HFFc6 (cell line): ENCODE measurements at places on chromosomes 13 and 19. TPM values are rescaled to one million over a fixed set of nuclear protein-coding genes. Genes with fewer than 3 reads are reported as not detected.

CEACAM16 gene
- not detected in 3 replicates for total RNA-seq

FGF22 gene
- 0.13 to 0.18 TPM in 2 of 3 replicates, not detected in the other for total RNA-seq

- DNase-seq, result no peak
Observed at GRCh38 chr13:110518571-110518970, 43.0 kb downstream of the RAB20 start.

DNA sequence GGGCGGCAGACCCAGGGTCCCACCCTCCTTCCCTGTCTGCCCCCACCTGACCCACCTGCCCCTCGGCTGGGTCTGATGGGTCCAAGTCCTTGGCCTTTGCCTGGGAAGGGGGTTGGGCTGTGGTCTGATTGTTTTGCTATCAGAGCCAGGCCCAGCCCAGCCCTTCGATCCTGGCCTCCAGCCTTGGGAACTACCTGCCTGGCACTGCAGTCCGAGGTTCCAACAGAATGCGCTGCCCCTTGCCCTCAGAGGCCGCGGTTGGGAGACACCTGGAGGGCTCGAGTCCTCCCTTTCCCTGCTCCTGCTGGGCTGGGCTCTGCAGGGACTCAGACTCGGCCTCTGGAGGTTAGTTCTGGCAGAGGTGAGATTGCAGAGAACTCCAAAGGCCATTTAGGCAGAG, 1.6 kb downstream of the CCL25 start:
- DNase-seq, result no peak

DNA sequence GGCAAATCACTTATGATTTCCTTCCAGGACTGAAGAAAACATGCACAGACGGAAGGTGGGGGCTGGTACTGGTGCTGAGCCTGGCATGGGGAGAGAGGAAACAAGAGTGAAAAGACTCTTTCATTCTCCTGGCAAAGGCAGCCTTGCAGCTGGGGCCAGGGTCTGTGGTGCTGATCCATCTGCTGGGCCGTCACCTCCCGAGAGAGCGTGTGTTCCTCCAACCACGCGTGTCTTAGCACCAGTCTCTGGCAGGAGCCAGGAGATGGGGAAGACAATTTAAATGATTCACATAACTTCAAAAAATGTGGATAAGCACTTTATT, 23.9 kb upstream of the SPART start:
- DNase-seq, result no peak

DNA sequence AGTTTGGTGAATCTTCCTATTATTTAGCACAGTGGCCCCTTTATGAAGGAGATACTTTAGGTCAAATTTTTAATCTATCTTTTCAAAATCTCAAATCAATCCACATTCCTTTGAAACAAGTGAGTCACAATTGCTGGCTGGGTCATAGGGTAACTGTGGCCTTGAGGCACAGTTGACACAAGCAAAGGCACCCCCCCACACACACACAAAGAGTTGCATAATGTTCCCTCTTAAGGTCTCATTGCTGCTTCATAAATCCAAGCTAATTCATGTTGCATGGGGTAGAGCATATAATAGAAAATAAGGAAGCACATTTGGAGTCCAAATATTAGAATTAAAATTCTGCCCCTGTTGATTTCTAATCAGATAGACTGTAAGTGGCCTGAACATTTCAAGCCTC, 171.5 kb downstream of the DLEU7 start:
- no peak for DNase-seq

- no peak for DNase-seq
Observed at GRCh38 chr13:109941221-109941620, 154.8 kb upstream of the IRS2 start.

DNA sequence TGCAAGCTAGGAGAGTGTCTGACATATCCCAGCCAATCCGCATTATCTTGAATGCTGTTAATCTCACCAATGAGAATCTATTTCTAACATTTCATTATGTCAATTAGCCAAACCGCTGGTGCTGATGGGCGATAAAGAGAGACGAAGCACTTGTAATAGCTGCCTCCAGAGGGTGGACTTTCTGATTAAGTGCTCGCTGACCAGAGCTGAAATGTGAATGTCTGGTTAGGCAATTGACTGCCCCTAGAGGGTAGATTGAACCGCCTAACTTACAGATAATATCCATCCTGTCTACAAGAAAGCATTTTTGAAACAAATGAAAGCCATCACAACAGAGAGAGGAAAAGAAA, 552 bp upstream of the GRWD1 start:
- DNase-seq, result peak; percentile 94

DNA sequence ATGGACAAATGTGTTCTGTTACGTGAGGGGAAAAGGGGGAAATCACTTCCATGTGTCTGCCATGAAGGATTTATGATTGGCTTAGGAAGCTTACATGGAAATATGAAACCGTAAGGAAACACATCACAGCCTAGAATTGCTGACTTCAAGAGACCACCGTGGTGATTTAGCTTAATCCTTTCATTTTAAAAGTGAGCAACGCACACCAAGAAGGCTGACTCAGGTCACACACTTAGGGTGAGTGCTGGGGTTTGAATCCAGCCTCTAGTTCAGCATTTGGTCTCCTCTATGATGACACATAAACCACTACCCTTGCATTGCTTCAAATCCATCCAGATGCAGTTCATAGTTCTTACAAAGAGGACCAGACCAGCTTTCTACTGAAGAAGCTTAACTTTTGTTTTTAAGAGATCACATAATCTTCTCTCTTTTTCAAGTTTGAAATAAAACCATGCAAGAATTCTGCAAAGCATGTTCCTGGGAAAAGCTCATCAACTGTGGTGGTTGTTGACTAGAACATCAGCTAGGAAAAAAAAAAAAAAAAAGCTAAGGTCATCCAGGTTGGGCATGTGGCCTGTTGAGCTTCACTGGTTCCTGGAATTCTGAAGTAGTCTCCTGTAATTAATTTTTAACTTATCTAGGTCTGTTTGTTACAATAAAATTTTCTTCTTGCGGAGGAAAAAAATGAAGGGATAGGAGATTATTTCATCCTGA, 60.2 kb upstream of the KL start:
- DNase-seq, result no peak

DNA sequence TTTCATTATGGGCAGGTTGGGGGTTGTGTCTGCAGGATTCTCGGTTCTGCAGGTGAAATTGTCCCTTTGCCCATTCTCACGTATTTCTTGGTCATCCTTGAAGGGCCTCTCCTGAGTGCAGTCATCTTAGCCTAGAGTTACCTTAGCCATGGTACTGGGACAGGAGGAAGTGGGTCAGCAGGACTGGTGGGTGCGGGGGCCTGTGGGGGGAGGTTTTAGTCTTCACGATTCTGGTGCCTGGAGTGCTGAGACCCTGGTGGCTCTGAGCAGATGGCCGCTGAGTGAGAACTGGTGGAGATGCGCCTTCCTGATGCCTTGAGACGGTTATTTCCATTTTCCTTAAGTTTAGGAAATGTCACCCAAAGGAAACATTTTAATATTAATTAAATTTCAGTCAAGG, 11.8 kb downstream of the COL4A2 start:
- no peak for DNase-seq

DNA sequence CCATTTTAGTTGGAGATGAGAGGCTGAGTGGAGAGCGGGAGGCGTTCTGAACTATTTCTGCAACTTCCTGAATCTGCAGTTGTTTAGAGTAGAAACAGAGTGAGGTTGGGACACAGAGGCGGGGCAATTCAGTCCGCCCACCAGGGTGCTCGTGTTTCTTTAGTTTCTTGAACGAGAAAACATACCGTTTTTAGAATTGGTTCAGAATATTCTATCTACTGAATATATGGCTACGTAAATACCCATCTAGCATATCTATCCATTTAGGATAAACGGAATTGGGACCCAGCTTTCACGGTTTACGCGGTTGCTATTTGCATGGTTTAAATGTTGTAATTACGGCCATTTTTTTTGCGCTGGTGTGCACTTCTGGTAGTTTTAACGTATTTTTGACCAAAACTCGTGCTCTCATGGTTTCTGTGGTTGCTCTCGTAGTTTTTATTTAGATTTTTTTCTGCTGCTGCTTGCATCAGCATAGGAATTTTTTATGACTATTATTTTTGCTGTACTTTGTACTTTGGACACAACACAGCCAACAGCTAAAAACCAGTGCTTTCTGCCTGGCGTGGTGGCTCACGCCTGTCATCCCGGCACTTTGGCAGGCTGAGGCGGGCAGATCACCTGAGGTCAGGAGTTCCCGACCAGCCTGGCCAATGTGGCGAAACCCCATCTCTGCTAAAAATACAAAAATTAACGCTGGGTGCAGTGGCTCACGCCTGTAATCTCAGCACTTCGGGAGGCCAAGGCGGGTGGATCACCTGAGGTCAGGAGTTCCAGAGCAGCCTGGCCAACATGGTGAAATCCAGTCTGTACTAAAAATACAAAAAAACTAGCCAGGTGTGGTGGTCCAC, 32.7 kb downstream of the TIMM13 start:
- DNase-seq, result no peak

- no peak for DNase-seq
Observed at GRCh38 chr19:840519-841206, at the start of gene PRTN3. TSS of gene PRTN3 (plus strand) at chr19:840999. CDS start at chr19:841009, 10 bp downstream.

DNA sequence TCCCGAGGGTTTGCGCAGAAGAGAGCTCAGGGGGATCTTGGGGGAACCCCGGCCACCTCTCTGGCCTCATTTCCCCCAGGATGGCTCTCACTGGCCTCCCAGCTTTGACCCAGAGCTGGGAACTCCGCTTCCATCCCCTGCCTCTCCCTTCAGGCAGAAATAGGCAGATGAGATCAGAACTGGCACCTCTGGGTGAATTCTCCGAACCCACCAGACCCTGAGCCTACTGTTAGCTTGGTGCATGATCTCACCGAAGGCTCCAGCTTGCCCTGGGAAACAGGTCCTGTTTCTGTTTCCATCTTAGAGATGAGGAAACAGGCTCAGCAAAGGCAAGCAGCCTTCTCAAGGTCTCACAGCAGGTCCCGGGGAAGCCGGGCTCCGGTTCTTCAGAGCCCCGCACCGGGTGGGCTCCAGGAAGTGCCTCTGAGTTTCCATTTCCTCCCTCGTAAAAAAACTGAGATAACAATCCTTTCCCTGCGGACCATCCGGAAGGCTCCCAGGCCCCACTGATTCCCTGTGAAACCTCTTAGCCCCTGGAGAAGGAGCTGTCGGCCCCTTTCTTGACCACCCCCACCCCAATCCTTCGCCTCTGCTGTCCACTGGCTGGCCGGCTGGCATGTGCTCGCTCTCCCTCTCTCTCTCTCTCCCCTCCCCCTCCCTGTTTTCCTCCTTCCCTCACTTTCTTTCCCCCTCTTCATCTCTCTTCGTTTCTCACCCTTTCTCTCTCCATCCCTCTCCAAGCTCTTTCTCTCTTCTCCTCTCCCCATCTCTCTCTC, 2.1 kb downstream of the NECTIN2 start:
- DNase-seq, result peak; percentile 44

- no peak for DNase-seq
Observed at GRCh38 chr13:50809133-50810090, 34.1 kb downstream of the DLEU7 start.

DNA sequence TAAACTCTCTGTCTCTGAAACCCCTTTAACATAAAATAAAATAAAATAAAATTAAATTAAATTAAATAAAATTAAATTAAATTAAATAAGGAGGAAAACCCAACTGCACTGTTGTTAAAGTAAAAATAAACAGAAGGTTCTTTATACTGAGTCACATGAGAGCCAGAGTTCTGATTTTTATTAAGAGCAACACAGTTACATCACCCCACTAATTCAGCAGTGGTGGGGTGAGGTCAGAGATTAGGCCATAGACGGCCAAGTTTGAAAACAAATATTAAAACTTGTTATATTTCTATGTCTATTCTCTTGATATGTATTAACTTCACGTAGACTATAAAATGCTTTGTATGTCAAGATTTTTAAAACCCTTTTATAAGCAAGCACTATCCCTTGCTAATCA, 59.5 kb downstream of the MYCBP2 start:
- DNase-seq, result no peak

- peak; percentile 84 for DNase-seq
Observed at GRCh38 chr19:1266129-1266915, 2.8 kb upstream of the CIRBP start.
